ENCODE measurements at places on chromosomes 3 and 15. TPM values are rescaled to one million over a fixed set of nuclear protein-coding genes. Genes with fewer than 3 reads are reported as not detected.

EAF2 gene
- total RNA-seq = 7.0 TPM

GRM2 gene
- total RNA-seq = 0.11 TPM

ITIH4 gene
- total RNA-seq = 5.4 TPM

PLSCR5 gene
- total RNA-seq = not detected
